ENCODE measurements at places on chromosomes 7 and 10.

DNA sequence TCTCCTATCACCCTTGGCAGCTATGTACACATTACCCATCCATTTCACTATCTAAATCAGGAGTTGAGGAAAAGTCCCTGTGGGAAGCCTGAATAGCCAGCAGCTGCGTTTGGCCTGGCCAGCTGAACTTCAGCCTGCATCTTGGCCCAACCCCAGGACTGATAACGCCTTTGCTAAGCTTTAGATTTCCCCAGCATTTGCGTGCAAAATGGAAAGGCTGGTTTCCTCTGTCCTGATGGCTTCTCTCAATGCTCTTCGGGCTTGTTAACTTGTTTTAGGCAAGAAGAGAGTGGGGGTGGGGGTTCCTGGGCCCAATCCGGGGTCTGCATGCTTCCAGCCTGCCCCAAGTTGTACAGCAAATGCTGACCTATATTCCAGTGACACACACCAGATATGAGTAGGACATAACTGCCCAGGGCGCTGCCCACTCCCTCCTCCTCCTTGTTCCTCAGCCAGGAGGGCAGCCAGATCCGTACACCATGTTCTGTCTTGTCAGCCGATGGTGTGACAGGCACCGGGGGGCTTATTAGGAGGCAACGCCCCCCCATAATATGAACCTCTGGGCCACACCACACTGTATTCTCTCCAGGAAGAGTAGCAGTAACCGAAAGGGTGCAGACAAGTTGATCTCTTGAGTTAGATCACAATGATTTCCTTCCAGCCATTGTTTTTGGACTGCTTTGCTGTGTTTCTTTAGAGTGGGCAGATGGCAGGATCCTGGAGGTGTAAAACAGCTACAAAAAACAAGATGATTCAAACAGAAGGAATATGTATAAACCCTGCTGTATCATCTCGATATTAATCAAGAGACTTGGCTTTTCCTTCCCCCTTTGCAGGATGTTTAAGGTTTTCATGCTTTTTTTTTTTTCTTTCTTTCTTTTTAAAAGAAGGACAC, 339.0 kb downstream of the RNLS start:
- peak; percentile 6 for DNase-seq

DNA sequence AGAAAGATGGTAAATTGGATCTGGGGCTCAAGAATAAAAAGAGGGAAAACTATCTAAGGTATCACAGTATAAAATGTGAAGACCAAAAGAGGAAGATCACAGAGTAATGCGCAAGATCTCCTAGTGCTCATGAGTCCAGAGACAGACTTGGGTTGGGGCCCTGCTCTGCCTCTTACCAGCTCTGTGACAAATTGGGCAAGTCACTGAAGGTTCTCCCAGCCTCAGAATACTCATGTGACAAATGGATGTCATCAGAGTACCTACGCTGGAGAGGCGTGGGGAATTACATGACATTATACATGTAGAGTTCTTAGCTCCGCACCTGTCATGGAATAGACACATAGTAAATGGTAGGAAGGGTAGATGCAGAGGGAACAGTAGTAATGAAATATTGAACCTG, 124.4 kb downstream of the DOCK4 start:
- DNase-seq: no peak

- no peak for DNase-seq
Measured at GRCh38 chr7:100893910-100894721, 1.6 kb downstream of the ACHE start.

GRCh38 chr10:83555264-83555663, 584.0 kb upstream of the GHITM start:
- DNase-seq: no peak

- DNase-seq: no peak
Measured at GRCh38 chr7:39904077-39904486, 46.0 kb upstream of the CDK13 start.

GRCh38 chr7:117587931-117588330, 108.1 kb downstream of the CFTR start:
- DNase-seq: no peak

DNA sequence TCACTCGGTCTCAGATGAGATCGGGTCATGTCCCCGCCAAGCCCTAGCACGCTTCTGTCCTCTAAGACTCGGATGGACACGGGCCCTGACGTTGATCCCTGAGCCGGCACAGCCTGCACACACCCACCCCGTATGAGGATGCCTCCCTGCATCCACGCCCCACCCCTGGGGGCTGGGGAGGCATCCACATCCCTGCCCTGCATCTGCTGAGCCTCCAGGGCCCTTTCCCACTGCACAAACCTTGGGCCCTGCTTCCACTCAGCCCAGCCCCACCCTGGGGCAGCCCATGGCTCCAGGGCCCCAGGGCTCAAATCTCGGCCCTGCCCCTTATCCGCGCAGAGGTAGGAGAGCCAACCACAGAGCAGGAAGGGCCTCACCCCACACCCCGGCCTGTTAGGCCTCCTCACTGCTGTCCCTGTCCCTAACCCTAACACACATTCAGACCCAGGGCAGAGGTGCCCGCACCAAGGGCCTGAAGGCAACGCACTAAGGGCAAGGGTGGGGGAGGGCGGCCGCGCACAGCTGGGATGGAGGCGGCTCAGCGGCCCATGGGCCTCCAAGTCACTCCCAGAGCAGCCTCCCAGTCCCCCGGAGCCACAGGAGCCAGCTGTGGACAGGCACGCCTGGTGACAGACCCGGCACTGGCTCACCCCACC, 9.5 kb upstream of the MICALL2 start:
- DNase-seq: no peak

GRCh38 chr10:15200626-15201025, 32.1 kb upstream of the NMT2 start:
- DNase-seq: peak; percentile 38

GRCh38 chr7:90345595-90346335, 751 bp upstream of the GTPBP10 start:
- no peak for DNase-seq

DNA sequence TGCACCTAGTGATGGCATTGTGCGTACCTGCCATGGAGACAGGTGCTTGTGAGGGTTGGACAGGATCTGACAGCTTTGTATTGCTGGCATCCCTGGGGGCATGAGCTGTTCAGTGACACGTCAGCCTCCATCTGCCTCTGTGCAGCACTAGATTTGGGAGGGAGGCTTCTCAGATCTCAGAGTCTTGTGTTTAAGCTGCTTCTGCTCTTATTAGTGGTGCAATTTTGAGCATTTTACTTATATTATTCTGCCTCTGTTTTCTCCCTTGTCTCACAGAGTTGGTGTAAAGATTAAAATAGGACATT, 5.1 kb downstream of the ARHGAP22 start:
- DNase-seq: no peak

- DNase-seq: no peak
Measured at GRCh38 chr7:115009139-115009538, 87.2 kb downstream of the MDFIC start.

DNA sequence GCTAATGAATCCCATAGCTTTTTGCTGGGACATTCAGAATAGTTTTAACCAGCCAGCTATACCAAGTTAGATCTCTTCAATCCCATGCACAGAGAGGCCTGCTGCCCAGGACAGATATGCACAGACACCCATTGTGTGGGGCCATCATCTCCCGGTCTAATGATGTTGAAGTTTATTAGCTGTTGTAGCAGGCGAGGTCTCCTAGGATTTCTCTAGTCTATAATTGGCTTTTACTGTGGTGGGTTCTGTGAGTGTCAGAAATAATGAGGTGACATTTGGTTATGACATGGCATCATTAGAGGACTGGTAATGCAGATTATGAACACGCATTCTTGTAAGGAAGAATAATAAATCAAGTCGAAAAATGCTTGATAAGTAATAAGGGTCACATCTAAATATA, 81.4 kb upstream of the PLPP4 start:
- DNase-seq: no peak

DNA sequence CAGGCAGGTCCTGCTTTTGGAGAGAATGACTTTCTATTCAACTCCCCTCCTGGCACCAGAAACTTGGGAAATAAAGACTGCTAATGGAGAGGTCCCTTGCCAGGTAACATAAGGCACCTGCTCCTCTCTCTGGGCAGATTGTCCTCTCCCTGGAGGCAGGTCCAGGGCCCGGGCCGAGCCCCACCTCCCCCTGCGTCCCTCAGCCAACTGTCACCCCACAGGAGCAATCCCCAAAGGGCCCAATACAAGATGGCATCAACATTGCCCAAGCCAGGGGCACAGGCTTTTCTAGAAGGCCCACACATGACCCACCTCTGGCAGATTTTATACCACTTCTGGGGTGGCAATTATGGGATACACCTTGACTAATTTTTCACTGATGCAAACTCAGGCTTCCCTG, 145.2 kb downstream of the HERPUD2 start:
- DNase-seq: no peak

- DNase-seq: no peak
Measured at GRCh38 chr7:7761974-7762779, 43.8 kb upstream of the RPA3 start.

DNA sequence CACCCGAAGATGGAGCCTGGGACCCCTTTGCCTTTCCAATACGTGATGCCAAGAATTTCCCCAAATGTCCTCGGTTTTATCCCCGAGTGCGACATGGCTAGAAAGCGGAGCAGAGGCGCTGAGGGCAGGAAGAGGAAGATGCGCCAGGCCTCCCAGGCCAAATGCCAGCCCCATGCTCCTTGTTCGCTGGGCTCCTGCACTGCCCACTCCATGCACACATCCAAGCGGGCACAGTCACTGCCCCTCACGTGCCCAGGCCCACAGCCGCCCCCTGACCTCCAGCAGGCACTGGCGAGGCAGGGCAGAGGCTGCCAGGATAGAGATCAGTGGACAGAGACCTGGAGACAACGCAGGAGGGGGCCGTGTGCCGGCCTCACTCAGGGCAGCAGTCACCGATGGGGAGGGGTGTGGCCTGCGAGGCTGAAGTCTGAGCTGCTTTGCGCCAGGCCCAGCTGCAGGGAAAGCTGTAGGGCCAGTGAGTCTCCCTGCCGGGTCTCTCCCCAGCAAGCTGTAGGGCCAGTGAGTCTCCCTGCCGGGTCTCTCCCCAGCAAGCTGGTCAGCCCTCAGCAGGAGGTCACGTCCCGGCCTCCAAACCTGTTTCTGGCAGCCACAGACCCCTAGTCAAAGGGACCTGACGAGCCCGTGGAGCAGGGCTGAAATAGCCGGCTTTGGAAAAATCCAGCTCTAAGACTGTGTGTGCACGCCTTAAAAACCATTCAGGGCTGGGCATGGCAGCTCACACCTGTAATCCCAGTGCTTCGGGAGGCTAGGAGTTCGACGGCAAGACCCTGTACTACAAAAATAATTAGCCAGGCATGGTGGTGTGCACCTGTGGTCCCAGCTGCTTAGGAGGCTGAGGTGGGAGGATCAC, 100.6 kb upstream of the DIP2C start:
- no peak for DNase-seq

GRCh38 chr10:17001297-17001744, 128.3 kb downstream of the CUBN start:
- no peak for DNase-seq

- DNase-seq: no peak
Measured at GRCh38 chr7:118075936-118076335, 108.0 kb upstream of the LSM8 start.

DNA sequence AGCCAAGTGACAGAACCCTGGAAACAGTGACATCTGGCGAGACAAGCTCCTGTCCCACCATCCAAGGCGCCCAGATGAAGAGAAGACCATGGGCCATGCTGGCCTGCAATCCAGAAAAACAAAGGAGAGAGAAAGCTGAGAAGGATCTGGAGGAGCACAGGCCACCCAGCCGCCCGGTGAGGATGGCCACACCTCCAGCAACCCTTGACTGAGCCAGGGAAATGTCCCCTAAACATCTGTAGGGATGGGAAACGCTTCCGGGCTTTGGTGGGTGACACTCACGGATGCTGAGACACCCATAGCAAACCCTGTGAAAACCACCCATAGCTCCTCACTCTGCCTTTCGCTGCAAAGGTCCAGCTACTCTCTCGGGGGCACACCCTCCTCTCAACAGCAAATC, 32.0 kb downstream of the TCERG1L start:
- DNase-seq: no peak

DNA sequence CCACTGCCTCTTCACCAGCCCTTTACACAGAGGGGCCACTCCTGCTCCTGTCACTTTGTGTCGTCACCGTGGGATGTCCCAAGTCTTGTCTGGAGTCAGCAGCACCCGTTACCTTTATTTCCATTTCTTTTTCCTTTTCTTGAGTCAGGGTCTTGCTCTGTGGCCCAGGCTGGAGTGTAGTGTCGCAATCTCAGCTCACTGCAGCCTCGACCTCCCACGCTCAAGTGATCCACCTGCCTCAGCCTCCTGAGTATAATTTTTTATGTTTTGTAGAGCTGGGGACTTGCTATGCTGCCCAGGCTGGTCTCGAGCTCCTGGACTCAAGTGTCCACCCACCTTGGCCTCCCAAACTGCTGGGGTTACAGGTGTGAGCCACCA, 28.6 kb upstream of the ADGRA1 start:
- DNase-seq: no peak

DNA sequence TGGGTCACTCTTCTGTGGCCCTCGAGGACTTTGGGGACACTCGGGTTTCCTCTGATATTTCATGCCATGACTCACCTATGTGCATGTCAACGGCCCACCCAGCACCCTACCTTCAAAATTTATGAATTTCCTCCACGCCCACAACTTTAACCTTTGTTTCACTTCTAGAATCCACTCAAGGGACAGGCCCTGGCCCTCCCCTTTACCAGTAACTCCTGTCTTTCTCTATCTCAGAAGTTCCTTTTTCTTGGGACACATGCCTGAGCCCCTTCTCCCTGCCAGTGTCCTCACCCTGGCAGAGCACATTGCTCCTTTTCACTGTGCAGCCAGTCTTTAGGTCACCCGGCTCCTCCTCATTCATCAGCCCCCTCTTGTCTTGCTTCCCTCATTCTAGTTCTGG, 282.5 kb upstream of the KLF6 start:
- DNase-seq: peak; percentile 6

DNA sequence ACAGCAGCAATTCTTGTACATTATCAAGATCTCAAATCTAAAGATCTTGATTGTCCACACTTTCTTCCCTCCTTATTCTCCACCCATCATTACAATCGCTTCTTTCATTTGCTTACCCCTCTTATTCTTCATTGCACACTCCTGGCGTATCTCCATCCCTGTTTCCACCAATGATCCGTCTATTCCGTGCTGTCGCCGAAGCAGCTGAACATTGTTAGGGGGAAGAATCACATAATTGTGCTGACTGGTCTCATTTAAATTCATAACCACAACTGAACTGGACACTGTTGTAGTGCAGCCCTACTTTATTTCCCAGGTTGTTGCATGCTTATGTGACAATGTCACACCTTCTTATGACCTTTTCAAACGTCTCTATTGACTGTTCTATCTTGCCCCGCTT, 18.9 kb upstream of the NRP1 start:
- no peak for DNase-seq

DNA sequence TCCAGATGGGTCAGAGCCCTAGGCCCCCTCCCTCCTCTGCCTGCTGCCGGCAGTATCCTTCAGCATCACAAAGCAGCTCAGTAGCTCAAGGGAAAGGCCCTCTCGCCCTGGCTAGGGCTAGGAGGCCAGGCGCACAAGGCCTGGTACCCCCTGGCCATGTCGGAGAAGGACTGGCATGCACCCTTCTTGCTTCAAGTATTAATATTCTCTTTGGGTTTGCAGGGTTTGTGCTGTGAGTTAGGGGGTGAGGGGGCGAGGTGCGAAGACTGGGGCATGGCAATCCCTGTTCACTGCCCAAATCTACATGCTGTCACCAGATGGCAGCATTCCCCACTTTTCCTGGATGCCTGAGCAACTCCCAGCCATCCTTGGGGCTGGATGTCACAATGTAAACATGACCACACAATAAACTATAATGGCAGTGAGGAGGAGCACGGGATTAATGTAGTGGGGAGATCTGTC, 105.2 kb downstream of the NEURL1 start:
- DNase-seq: peak; percentile 63

GRCh38 chr10:117216611-117217195, 19.4 kb downstream of the KCNK18 start:
- DNase-seq: peak; percentile 75
